ENCODE measurements at places on chromosomes 4 and X.

DNA sequence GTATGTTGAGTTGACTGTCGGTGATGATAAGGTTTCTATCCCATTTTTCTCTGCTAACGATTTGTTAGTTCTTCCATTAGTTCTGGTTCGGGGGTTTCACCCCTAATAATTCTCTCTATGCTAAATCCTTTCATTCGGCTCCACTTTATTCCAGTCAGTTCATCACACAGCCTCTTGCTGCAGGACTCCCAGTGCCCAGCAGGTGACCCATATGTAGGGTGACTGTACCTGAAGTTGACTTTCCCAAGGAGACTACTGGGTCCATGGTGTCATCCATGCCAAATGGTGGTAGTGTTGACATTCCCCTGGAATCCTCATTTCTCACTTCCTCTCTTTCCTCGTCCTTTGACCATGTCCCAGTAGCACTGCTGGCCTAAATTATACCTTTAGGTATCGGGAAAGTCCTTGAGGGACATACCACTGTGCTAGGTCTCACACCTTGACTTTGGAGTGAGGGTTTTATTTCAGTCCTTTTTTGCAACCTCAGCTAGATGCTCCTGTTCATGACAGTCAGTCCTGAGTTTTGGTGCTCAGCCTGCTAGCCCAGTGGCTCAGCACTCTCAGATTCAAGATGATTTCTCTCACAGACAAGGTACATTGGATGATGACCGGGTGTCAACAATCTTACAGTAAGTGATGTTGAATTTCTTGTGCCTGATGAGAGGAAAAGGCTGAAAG is 105.1 kb upstream of the ARHGAP24 start:
- no peak for DNase-seq

DNA sequence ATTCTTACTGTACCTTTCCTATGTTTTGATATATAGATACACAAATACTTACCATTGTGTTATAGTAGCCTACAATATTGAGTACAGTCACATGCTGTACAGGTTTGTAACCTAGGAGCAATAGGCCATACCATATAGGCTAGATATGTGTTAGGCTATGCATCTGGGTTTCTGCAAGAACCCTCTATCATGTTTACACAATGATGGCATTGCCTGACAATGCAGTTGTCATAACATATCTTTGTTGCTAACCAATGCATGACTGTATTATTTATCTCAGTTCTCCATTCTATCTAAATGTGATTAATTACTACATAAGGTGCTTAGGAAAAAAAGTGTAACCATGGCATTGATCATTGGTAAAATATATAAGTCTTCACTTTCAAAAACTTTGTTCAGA is 10.0 kb upstream of the SPCS3 start:
- no peak for DNase-seq

GRCh38 chr4:183449193-183449882 is 4.9 kb downstream of the CDKN2AIP start:
- no peak for DNase-seq

GRCh38 chr4:128242601-128243000 is 45.0 kb downstream of the PGRMC2 start:
- no peak for DNase-seq

GRCh38 chr4:148124512-148124911 is 317.7 kb downstream of the NR3C2 start:
- DNase-seq = no peak

GRCh38 chrX:71181558-71181909 is 36.9 kb downstream of the NLGN3 start:
- DNase-seq = no peak

Measured in GM06990 (cell line).